AG10803 (cell line): ENCODE measurements at places on chromosomes 11 and 22.
A peak's percentile ranks its signal among the peaks of the same experiment; 100 is the strongest.

DNA sequence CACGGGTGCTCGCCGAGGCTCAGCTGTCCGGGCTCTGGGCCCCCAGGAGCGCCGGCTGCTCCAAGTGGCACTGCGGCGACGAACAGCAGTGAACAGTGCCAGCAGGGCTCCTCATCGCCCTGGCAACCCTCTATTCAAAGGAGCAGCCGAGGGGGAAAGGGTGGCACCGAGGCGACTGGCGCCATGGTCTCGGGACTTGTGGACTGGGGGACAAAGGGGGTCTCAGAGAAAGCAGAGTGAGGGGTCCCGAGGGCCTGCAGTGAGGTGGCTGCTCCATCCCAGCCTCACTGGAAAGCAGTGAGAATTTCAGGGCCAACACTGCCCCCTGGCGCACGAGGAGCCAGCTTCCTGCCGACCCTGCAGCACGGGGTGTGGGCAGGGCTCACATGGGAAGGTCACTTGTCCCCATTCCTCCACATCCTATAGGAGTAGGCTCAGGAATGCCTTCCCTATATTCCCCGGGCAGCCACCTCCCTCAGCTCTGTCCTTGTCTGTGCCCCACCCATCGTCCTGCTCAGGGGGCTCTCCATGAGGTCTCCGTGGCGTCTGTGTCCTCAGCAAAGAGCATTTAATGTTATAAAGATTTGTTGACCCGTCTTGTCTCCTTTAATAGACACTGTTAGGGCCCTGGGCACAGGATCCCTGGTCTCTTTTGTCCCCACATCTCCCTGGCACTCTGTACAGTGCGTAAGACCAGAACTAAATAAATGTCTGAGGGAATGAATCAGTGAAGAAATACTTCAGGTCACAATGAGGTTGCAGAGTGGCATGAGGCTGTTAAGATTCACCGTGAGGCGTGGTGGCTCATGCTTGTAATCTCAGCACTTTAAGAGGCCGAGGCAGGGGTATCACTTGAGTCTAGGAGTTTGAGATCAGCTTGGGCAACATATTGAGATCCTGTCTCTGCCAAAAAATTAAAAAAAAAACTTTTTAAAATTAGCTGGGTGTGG, 26.4 kb downstream of the LRFN4 start:
- DNase-seq, result peak; percentile 67

GRCh38 chr22:32059426-32059825, 16.4 kb downstream of the SLC5A1 start:
- DNase-seq, result no peak

DNA sequence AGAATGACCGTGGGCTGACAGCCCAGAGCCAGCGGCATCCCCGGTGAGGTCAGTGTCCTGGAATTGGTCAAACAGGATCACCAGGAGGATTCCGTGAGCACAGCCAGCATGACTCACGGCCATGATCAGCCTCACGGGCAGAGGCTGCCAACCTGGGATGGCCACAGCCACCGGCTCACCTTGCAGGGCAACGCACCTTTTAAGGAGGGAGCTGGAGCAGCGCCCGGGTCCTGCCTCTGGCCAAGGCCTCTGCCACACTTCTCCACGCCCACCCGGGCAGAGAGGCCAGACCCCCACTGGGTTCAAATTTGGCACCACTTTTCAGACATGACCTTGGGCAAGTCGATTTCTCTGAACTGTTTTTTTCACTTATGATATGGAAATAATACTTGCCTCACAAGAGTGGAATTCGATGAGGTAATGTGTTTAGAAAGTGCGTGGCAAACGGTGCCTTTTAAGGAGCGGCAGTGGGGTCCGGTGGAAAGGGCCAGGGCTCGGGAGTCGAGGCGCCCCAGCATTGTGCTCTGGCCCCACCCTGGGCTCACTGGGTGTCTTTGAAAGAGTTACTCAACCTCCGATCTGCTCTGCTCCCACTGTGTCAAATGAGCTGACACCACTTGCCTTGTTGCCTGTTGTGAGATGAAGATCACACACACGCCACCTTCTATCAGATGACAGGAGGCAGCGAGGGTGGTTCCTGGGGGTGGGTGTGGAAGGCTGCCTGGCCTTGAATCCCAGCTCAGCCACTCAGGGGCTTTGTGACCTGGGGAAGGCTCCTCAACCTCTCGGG, 16.0 kb downstream of the TXN2 start:
- peak; percentile 79 for DNase-seq

DNA sequence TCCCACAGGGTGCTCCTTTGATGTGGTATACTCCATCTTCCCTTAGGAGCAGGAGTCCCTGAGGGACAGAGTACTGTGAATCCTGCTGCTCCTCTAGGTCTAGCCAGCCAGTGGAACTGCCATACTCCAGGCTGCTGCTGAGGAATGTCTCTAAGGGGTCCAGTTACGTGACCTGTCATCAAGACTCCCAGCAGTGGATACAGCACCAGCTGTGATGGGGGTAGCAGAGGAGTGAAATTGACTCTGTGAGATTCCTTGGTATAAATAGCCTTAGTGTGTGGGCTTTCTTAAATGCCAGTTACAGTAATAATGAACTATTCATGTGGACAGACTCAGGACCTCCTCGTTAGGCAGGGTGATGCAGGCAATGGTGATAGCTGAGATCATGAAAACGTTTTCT, 140.4 kb upstream of the LUZP2 start:
- no peak for DNase-seq

DNA sequence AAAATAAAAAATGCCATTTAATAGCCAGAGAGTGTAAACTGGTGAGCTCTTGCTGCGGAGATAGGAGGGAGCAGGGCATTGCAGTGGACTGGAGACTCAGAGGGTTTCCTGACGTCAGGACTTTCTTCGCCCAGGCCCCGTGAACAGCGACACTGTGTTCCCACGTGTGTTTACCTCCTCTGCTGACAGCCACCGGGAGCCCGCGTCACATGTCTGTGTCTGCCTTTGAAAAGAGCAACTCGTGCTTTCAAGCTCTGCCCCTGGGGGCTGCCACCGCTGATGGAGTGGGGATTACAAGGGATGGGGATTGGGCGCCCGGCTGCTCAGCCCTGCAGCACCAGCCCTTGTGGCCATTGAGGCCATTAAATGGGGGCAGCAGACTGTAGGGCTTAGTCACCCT, 3.3 kb downstream of the TANGO2 start:
- DNase-seq, result no peak

- DNase-seq, result no peak
Measured at GRCh38 chr22:29184849-29185490, 20.7 kb upstream of the EMID1 start.

DNA sequence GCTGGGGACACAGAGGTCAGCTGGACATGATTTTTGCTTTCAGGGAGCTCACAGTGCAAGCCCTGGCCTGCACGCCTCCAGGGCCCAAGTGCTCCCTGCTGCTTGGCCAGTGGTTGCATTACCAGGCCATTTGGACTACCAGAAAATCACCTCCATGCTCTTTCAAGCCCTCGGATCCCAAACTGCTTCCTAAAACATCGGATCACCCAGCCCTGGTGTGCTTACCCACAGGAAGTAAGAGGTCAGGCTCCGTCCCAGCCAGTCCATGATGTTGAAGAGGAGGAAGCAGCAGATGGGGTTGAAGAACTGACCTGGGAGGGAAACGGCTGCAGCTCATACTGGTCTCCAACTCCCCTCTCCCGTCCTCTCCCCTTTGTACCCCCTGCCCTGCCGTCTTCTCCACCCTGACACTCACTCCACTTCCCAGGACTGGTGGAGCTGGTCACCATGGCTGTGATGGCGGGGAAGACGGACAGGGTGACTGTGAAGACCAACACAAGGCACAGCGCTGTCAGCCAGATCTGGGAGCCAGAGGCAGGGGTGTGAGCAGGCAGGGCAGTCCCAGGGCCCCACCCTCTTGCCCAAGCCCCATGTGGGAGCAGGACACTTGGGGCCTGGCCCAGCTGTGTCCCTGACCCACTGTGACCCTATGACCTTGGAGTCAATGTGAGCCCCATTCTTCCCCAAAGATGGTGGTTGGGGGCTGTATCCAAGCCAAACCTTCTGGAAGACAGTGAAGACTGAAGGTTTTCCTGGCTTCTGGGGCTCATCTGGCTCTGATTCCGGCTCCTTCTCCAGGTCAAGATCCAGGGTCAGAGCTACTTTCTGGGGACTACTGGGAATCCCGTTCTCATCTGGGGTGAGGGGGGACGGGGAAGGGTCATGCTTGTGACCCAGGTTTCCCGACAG, 5.6 kb downstream of the SLC29A2 start:
- no peak for DNase-seq

- no peak for DNase-seq
Measured at GRCh38 chr11:72716290-72716689, 35.9 kb downstream of the ARAP1 start.

DNA sequence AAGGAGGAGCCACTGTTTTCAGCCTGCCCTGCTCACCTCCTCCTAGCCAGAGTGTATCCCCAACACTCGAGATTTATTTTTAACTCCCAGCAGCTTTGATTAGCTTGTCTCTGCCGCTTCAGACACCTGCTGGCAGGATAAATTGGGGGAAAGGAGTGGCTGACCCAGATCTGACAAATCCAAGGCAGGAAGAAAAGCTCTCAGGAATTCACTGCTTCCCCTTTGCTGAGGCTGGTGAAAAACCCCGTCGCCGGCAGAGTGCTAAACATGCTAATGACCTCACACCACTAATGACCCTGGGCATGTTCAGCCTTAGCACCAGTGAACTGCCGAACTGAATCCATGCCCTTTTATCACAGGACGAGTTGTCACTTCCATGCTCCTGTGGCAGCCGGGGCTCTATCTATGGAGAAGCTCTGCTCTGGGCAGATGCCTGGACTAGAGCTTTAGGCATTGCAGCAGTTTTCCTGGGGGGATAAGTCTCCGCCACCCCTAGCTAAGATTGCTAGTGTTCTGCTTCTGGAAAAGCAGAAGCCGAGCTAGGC, 52.2 kb downstream of the FEZ1 start:
- no peak for DNase-seq

DNA sequence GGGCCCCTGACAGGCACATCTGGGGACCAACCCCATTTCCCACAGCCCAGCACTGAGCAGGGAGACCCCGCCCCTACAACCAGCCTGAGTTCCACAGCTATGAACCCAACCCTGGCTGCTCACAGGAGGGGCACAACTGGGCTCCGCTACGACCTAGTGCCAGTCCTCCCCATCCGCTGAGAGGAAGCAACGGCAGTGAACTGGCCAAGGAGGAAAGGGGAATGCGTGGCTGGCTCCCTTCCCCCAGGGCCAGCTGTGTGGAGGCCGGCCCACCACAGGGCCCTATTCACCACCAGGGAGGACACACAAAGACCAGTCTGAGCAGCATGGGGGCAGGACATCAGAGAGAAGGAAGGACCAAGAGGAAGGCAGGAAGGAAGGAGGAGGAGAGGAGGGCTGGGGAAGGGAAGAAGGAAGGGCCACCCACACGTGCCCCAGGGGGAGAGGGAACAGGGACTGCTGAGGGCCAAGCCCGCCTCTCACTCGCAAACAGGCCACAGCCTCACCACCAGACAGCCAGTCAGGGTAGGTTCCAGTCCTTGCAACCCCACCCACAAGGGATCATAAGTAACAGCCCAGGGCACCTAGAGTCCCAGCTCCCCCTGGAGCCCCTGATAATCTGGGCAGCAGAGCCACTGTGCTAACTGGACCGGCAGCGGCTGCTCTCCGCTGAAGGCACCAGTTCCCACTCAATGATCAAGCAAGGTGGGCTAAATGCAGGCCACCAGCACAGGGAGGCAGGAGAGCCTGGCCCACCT, 8.5 kb upstream of the GAL3ST1 start:
- no peak for DNase-seq

DNA sequence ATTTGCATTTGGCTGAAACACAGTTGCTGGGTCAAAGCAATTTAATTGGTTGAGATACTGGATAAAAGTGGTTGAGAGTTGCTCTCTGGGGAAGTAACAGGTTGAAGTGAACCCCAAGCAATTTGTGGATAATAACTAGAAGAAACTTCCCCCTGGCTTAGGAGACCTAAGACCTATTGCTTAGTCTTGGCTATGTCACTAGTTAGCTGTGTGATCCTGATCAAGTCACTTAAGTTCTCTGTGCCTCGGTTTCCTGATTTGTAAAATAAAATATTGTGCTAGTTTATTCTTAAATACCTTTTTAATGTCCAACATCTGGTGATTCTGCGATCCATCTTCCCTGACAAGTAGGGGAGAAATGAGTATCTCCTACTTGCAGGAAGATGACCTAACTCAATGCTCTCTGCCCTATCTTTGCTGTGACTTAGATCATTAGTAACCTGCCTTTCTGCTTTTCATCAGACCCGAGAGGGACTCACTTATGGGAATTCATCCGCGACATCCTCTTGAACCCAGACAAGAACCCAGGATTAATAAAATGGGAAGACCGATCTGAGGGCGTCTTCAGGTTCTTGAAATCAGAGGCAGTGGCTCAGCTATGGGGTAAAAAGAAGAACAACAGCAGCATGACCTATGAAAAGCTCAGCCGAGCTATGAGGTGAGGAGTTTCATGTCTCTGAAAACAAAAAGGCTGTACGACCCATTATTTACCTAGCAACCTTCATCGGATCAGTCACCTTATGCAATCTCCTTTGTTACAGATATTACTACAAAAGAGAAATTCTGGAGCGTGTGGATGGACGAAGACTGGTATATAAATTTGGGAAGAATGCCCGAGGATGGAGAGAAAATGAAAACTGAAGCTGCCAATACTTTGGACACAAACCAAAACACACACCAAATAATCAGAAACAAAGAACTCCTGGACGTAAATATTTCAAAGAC, 37.5 kb downstream of the EHF start:
- DNase-seq, result no peak

DNA sequence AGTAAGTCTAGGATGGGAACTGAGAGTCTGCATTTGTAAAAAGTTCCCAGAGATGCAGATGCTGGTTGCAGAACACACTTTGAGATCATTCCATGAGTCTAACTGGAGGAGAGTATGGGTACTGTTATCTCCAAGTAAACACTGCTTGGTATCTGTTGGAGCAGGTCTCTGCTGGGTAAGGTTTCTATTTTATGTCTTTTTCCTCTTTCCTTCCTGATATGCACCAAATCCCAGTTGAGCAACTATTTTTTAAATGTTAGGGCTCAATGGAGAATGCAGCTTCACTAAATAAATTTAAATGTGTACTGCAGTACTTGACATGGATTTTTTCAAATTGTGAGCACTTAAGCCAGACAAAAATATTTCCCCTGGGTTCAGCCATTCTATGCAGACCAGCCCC, 48.5 kb downstream of the BDNF start:
- DNase-seq, result no peak

- DNase-seq, result no peak
Measured at GRCh38 chr11:34626393-34626792, 5.5 kb downstream of the EHF start.

DNA sequence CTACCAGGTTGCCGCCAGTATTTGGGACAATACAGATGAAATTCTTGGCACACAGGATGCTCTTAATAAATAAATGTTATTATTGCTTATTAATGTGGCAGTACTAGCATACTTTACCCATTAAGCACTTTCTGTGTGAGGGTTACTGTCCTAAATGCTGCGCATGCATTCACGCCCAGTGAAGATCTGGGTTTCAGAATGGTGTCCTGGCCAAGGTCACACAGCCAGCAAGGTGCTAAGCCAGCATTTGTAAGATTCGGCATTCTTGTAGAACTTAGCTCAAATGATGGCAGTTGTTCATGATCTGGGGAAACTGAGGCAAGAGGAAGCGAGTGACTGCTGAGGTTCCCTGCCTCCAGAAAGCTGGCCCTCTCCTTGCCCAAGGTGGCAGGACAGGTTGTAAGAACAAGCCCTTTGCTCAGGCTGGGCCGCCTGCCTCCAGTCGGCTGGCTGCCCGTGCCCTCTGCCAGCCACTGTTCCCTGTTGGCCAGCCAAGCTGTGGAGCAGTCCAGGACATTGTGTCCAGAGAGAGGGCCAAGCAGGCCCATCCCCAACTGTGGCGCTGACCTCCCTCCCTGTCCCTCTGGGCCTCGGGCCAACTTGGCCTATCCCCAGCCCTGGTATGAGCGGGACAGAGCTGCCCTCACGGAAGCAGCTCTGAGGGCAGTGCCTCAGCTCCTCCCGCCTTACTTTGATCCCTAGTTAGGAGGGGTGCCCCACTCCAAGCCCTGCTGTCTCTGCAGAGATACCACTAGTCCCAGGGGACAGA, 28.8 kb downstream of the TOB2 start:
- peak; percentile 32 for DNase-seq
